ENCODE measurements at places on chromosomes 3 and 15.

DNA sequence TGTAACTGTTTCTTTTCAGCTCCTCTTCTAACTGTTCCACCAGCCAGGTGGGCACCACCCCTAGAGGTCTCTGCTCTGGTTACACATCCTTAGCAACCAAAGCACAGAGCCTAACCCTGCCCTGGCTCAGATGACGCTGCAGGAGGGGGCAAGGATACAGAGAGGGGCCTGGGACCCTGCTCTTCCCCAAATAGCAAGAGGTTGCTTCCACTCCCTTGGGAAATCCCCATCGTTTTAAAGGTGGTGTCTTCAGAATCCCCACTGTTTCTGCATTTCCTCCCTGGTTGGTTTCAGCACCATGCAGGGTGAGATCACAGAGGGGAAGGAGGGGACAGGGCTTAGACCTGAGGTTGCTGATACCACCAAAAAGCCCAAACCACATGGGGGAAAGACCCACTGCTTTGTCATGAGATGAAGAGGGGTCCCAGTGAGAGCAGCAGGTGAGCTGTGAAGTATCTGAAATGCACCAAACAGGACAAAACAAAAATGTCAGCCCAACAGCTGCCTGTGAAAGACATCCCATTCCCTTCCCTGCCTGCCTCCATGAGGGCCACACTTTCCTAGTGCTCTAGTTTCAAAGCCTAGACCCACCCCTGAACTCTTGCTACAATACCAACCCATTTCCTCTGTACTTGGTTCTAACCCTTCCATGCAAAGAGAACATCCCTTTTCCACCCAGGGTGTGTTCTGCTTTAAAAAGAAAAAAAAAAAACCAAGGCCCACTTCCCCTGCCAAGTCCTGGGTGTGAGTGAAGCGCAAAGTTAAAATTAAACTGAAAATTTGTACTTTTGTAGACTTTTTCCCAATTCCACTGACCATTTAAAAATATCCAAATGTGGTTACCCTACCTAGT lies 29.0 kb downstream of the ANP32A start:
- DNase-seq = peak; percentile 87

GRCh38 chr3:34924961-34925360 lies 714.4 kb upstream of the ARPP21 start:
- no peak for DNase-seq

- DNase-seq = no peak
Measured at GRCh38 chr3:18890449-18890848, 257.9 kb upstream of the KCNH8 start.

DNA sequence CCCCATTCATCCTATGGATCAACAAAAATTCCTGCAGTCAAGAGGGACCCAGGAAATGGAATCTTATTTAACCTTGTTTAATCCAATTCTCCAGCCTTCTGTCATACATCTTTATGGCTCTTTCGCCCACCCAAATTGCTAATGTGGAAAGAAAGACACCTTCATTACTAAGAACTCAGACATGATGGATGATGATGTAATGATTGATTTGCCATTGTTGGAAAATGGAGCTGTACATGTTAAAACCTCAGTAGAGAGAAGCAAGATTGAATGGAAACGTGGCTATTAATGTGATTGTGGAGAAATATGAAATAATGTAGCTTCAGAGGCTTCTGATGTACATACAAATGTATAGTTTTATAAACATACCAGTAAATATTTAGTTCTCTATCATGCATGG lies 15.7 kb upstream of the PTPRG start:
- no peak for DNase-seq

GRCh38 chr3:88336894-88337293 lies 187.1 kb downstream of the C3orf38 start:
- DNase-seq = no peak
